MG63 (cell line): ENCODE measurements at places on chromosomes 2 and 18. TPM values are rescaled to one million over a fixed set of nuclear protein-coding genes. Genes with fewer than 3 reads are reported as not detected.

The IL36G gene
- not detected in 2 replicates for total RNA-seq

The SERPINB3 gene
- total RNA-seq: not detected in 2 replicates

The GDF7 gene
- total RNA-seq: not detected in 2 replicates

The DNAH7 gene
- total RNA-seq: 0.43 TPM in 1 of 2 replicates, not detected in the other

The CDK15 gene
- total RNA-seq: 2.7 and 6.5 TPM in 2 replicates

The PDE1A gene
- 2.6 and 7.0 TPM in 2 replicates for total RNA-seq

The KIAA2012 gene
- not detected in 2 replicates for total RNA-seq

GRCh38 chr18:45386041-45386655, 229.1 kb upstream of the SLC14A2 start:
- no peak for DNase-seq

GRCh38 chr2:99672766-99673350, 183.0 kb upstream of the REV1 start:
- no peak for DNase-seq

DNA sequence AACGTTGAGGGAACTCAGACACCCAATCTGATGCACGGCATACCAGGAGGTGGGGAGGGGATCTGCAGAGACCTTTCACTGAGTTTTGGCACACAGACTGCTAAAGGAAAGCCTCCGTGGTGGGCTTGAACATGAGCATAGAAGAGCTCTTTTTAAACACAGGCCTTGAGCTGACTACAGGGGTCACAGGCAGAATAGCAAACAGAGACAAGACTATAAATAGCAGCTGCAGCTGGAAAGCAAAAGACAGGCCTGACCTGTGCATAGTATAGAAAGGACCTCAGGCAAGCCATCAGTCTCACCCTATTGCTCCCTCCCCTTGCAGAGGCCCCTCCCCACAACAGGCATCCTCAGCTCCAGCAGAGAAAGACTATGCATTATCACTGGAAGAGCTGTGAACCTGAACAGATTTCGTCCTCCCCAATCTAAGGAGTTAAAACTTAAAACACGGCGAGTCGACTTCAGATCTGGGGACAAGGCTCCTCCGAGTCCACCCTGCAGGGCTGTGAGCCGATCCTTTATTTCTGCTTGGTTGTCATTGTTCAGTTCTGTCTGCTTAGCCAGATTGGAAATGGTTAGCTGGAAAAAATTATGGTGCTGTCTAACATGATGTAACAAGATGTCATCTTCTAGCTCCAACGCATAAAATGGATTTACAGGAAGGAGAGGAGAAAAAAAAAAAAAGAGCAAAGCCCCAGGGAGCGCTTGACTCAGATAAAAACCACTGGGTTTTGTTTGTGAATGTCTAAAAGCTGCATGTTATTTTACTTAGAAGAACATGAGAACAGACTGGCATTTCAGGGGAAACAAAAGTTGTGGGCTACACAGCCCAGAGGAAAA, 25.2 kb upstream of the LCLAT1 start:
- no peak for DNase-seq

DNA sequence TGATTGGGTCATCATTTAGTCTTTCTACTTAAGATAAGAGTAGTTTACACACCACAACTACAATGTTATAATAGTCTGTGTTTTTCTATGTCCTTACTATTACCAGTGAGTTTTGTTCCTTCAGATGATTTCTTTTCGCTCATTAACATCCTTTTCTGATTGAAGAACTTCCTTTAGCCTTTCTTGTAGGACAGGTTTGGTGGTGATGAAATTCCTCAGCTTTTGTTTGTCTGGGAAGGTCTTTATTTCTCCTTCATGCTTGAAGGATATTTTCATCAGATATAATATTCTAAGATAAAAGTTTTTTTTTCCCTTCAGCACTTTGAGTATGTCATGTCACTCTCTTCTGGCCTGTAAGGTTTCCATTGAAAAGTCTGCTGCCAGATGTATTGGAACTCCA, 38.0 kb upstream of the SLC16A14 start:
- no peak for DNase-seq

DNA sequence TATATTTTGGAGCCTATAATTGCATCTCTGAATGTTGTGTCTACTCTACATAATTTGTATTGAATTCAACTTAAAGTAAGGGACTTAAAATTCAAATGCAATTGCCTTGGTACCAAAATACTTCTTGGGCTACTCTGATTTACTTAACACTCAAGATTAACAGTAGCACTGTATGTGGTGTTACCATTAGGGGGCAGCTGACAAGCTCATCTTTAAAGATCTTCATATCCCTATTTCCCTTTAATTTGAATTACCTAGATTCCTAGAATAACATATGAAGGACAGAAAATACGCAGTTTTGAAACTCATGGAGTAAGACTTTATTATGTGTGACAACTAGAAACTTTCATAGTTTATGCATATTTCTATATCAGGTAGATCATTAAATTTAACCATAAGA, 37.4 kb upstream of the FAP start:
- DNase-seq: no peak

- DNase-seq: no peak
Observed at GRCh38 chr2:239908744-239909143, 116.4 kb downstream of the NDUFA10 start.
